Stimulated activated CD8-positive, alpha-beta memory T cell treated with anti-CD3 and anti-CD28 coated beads, Interleukin-2, amount 100 ng/mL, for 1 hour (primary cell): ENCODE measurements at places on chromosomes 4 and X.

DNA sequence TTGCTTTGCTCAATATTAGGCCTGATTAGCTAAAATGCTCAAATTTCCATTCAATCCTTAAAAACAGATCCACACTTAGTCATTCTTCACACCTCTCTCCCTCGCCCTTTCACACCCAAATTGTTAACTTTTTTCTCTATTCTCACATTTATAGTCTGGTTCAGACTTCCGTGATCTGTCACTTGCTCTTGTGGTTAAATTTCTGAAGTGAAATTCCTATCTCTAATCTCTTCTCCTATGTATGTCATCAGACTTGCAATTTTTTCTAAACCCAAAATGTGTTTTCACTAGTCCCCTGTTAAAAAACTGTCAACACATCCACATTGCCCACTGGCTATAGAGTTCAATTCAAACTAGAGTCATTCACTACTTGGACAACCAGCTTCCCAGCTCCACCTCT is 63.2 kb downstream of the SNCA start:
- DNase-seq = no peak

DNA sequence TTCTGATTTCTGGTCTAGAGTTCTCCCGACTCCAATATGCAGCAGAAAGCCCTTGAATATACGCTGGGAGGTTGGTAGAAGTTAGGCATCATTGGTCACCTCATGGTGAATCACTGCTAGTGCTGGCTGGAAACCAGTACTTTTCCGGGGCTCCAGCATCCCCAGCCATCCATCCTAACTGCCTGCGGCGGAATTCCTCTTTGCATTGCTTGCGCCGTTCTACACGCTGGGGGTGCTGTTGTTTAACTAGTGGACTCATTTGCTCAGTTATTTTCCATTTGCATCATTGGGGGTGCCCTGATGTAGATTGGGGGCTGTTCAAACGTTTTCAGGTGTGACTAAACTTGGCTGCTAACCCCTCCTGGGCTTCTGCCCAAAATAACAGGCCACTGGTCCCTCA is 23.3 kb upstream of the GPR50 start:
- DNase-seq = no peak

DNA sequence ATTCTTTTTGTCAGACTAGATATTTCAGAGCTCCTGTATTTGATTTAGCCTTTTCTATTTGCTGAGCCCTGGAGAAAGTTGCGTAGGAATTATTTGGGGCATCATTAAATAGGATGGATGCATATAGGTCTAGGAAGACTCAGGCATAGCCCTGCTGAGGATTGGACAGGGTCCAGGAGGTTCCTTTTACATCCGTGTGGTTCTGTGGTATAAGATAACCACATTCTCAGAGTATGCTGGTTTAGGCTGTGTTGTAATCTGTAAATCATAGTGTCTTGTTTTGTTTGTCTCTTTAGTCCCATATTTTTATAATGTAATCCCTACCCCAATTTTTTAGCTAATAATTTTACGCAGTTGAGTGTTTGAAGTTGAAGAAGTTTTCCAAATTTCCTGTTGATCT is 513.7 kb downstream of the RPA4 start:
- DNase-seq = no peak

DNA sequence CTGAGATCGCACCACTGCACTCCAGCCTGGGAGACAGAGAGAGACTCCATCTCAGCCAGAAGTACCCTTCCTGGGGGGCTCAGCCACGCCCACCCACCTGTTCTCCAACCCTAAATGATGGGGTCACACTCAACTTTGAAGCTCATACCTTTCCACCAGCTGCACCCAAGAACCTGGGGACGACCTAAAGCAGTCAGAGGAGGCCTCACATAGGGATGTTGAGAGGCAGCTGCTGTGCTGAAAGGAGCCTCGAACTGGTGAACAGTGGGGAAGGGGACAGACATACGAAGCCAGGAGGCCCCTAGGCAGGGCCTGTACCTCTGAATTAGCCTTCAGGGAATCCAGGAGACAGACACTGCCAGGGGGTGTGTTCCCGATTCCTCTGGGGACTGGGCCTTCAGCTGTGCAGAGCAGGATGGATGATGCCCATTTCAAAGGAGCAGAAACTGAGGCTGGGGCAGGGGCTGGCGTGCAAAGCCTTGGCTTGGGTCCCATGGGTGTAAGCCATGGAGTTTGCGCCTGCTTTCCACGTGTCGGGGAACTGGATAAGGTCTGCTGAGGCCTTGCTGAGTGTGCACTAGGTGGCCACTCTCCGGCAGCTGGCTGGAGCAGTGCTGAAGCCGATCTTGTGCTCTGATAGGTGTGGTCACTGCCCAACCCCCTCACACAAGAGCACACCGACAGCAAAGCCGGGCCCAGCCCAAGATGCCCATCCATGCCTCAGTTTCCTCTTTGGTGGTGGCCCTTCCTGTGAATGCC is 130.8 kb downstream of the CPZ start:
- no peak for DNase-seq

DNA sequence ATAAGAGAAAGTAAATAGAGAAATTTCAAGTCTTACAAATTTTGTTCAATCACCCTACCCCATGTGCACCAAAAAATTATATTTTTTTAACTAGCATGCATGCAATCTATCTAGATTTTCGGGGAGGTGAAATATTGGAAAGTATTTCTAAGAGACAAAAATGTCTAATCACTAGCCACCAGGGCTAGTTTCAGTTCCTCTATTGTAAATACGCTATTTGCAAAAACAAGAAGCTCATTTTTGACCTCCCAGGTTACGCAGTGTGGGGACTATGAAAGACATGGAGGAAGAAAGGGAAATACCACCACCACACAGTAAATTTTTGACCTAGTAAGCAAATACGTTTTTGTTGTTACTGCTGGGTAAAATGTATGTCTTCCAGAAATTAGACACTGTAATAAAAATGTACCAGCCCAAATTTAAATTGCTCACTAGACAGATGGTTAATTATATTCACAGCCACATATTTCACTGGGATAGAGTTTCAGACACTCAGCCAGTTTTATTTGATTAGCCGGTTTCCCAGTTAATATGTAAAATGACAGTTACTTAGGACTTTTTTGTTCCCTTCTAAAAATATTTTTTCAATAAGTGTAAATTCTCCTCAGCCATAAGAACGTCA is 2.2 kb downstream of the NEXMIF start:
- no peak for DNase-seq
